ENCODE measurements at places on chromosomes 4 and X. TPM values are rescaled to one million over a fixed set of nuclear protein-coding genes. Genes with fewer than 3 reads are reported as not detected.

TACC3 gene
- total RNA-seq: 15.0 TPM

ITIH6 gene
- total RNA-seq: not detected

CT55 gene
- total RNA-seq: not detected

C4orf50 gene
- total RNA-seq: not detected

TRPC5OS gene
- total RNA-seq: not detected

CASP3 gene
- 58.9 TPM for total RNA-seq

MSX1 gene
- 1.1 TPM for total RNA-seq

GPR34 gene
- total RNA-seq: not detected

Data from IMR-90 (cell line).